Caco-2 (cell line): ENCODE measurements at places on chromosomes 3 and 15.
A peak's percentile ranks its signal among the peaks of the same experiment; 100 is the strongest.

- no peak for DNase-seq
These were observed 22.5 kb upstream of the ANXA2 start for GRCh38 chr15:60420203-60420716.

DNA sequence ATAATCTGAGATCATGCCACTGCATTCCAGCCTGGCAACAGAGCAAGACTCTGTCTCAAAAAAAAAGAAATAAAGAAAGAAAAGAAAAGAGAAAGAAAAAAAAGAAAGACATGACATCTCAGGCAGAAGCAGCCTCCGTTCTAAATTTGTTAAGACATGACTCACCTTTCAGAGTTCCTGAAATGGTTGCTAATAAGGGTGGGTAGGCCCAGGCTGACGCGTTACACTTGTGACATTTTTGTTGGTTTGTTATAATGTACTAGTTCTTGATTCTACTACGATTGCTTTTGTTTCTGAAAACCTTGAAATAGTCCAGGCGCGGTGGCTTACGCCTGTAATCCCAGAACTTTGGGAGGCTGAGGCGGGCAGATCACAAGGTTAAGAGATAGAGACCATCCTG lies 21.0 kb downstream of the SLC25A20 start:
- DNase-seq = no peak

GRCh38 chr3:124885466-124886167 lies 1.5 kb downstream of the ITGB5 start:
- peak; percentile 6 for DNase-seq

GRCh38 chr3:177150970-177151627 lies 46.2 kb downstream of the TBL1XR1 start:
- DNase-seq = no peak
